ENCODE measurements at places on chromosomes 3 and 15. TPM values are rescaled to one million over a fixed set of nuclear protein-coding genes. Genes with fewer than 3 reads are reported as not detected.

CDHR4 gene
- 0.23 TPM for total RNA-seq

SLC7A14 gene
- total RNA-seq = not detected

LRRN1 gene
- total RNA-seq = not detected

POLQ gene
- 6.3 TPM for total RNA-seq

GANC gene
- 5.6 TPM for total RNA-seq

STARD5 gene
- total RNA-seq = 2.3 TPM

GOLGA8R gene
- 0.34 TPM for total RNA-seq

SEMA3G gene
- total RNA-seq = 0.12 TPM

All from A549 treated with ZK216348 at 1 μM for 4 hours (cell line).